HT1080 (cell line): ENCODE measurements at places on chromosomes 7 and 10.

DNA sequence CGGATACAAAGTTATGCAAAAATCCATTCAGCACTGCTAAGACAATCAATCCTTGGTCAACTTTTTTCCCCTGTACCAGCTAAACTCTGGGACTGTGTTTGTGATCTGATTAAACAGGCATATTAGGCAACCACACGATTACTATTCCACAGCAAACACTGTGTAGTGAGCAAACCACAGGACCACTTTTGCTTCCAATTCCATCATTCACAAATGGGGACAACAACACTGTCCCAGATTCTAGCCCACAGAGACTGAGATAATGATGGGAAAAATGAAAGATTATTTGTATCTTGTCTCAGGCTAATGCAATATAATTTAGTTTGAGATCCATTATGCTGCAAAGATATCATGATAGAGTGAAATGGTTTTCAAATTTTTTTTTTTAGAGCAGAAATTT, 163.7 kb upstream of the AOAH start:
- DNase-seq, result no peak

- no peak for DNase-seq
Observed at GRCh38 chr7:21916629-21917028, 29.1 kb downstream of the CDCA7L start.

GRCh38 chr10:20608503-20608902, 288.6 kb downstream of the NEBL start:
- DNase-seq, result no peak

GRCh38 chr7:36430881-36431280, 41.2 kb downstream of the ANLN start:
- no peak for DNase-seq

DNA sequence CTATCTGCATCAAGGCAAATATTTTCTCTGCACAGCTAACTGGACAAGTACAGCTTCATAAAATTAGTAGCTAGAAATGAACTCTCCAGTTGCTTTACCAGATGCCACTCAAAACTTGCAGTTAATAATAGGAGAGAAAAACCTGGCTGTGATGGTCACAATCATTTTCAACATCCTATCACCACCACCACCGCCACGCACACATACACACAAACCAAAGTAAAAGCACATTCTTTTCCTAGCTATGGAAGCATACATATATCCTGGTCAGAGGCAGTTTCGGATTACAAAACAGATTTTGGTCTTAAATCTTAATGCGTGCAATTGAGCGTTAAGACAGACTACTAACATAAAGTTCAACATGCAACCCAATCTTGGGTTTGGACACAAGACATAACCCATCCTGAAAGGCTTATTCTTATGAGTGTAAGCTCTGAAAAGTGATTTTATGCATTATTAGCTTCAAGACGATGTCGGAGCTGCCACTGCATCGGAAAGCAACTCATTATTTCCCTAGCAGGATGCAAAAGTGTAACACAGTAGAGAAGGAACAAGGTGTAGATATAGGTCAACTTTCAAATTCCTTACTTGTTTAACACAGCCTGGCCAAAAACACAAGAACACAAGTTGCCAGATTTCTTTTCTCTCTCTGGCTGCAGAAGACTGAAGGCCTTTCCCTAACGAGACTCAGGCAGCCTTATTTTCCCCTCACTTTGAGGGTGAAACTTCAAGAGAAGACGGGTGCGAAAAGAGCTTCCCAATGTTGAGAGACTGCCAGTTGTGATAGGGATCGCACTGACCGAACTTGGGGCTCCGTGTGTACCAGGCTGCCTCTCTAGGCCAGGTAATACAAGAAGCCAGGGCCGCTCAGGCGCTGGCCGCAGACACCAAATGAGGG, 1.2 kb downstream of the CACUL1 start:
- no peak for DNase-seq

DNA sequence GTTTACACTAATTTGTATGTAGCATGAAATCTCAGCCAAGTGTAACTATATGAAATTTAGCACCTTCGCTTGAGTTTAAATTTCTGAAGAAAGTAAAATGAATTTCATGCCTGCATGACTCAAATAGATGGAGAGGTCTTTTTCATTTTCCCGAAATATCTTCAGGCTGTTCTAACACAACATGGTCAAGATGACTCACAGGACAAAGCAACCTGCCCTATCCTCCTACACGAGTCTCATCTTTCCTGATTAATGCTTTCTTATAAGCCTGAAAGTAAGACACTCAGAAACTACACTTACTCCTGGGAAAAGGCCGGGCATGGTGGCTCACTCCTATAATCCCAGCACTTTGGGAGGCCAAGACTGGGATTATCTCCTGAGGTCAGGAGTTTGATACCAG, 41.2 kb downstream of the CH25H start:
- DNase-seq, result peak; percentile 59

DNA sequence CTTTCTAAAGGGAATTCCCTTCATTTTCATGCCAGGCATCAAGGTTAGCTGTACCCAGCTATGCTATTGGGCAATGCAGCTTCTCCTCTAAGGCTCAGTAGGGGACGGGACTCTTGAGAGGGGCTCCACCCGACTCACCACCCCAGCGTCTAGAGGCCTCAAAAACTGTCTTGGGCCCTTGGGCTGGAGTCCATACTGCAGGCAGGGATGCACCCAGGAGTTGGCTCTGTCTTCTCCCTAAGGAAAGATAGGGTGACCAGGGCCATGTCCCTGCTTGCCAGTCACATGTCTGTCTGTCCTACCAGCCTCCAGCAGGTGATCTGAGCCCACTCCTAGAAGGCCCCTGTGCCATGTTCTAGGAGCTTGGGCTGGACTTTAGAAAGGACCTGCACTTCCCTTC, 1.2 kb downstream of the OPN4 start:
- no peak for DNase-seq

DNA sequence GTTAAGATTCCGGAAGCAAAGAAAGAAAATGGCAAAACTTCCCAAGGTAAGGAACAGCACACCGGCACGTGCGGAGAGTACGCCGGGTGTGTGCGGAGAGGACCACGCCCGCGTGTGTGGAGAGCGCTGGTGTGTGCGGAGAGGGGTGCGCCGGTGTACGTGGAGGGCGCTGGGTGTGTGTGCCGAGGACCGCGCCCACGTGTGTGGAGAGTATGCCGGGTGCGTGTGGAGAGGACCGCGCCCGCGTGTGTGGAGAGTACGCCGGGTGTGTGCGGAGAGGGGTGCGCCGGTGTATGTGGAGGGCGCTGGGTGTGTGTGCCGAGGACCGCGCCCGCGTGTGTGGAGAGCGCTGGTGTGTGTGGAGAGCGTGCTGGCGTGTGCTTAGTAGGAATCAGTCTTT, 48.6 kb upstream of the DPYSL4 start:
- no peak for DNase-seq

DNA sequence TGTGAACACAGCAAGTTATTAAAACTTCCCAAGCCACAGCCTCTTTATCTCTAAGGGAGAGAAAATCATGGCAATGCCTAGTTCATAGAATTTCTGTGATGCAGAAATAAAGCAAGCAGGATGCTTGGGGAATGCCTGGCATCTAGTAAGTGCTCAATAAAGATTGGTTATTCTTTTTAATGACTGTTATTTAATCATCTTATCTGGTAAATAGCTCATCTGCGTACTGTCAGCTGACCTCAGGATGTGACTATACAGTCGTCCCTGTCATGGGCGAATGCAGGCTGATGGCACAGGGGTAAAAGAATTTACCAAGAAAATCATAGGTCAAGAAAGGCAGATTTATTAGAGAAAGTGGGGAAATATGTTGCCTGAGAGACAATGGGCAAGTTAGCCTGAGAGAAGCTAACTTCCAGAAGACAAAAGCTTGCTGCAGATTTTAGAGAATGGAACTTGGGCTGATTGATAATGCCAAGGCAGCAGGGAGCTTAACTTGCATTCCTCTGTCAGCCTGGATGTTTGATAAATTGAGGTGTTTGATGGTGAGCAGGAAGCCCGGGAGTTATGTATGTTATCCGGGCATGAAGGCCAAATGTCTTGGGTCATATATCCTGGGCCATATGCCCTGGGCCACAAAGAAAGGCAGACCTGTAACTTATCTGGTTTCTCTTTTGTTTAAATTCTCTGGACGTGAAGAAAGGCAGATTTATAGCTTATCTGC, 126.0 kb downstream of the KCNMA1 start:
- no peak for DNase-seq

GRCh38 chr7:34838329-34838728, 180.3 kb downstream of the NPSR1 start:
- DNase-seq, result no peak

DNA sequence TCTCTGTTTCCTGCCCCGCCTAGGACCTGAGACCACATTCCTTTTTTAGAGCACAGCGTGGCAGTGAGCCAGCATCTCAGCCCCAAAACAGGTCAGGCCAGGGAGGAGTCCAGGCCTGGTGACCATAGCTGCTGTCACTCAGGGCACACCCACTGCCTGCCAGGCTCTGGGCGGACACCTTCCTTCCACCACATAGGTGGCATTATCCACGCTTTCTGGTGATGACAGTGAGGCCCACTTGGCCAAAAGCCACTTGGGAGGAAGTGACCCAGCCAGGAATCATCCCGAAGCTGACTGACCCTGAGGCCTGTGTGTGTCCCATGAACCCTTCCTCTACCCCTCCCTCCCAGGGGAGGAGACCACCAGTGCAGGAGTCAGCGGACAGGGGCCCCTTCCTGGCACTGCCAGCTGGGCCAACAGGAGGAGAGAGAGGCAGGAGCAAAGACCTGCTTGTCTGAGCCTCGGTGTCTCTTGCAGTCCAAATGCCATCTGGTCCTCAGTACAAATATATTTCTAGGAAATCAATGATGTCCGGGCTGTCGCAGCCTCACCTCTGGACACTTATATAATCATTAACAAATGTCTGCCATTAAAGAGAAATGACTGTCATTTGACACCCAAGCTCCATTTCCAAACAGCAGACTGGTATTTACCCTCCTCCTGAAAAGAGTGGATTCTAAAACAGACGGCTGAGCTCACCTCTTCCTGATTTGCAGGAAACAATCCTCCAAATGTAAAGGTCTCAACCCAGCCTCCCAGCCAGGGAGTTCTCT, 63.0 kb downstream of the ABRAXAS2 start:
- peak; percentile 37 for DNase-seq
